T-helper 9 cell (primary cell): ENCODE measurements at places on chromosomes 1 and 21.

DNA sequence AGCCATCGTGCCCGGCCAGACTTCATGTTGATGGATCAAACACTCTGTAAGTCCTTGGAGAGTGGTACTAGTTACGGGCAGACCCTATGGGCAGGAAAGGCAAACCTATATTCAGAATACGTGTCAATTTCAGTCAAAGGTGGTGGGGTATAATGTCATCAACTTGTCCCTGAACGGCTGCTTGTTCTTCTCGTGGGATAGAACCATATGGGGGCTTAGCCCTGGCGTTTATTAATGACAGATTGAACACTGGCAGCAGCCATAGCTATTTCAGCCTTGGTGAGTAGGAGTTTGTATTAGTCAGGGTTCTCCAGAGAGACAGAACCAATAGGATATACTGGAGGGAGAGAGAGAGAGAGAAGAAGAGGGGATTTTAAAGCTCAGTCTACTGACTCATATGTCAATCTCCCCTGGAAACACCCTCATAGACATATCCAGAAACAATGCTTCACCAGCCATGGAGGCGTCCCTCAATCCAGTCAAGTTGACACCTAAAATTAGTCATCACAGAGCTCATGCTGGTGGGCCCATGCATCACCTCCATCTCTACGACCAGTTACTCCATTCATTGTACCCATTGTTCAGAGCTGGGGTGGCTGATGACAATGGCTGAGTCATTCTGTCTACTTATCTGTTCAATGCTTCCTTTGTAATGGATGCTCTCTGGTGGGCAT is 16.1 kb upstream of the AQP10 start:
- DNase-seq, result no peak

DNA sequence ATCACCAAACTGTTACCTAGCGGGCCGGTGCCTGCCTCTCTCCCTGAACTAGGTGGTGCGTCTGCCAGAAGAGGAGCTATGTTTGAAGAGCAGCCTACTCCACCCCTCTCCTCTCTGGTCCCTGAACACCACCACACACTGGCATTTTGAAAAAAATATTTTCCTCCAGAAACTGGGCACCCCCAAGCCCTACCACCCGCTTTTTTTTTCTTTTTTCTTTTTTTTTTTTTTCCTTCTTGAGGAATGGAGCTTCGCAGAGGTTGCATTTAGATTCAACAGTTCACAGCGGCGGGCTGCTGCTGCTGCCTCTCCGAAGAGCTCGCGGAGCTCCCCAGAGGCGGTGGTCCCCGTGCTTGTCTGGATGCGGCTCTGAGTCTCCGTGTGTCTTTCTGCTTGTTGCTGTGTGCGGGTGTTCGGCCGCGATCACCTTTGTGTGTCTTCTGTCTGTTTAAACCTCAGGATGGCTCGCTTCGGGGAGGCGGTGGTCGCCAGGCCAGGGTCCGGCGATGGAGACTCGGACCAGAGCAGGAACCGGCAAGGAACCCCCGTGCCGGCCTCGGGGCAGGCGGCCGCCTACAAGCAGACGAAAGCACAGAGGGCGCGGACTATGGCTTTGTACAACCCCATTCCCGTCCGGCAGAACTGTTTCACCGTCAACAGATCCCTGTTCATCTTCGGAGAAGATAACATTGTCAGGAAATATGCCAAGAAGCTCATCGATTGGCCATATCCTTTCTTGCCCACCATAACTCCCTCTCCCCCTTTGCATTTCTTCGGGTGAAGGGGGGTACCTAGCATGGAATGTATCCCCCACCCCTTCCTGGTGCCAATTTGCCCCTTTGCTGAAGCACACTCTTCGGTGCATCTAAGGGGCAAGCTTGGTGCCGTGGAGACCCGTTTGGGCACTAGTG is at the start of gene CACNA1E:
Gene CACNA1E, plus strand, starts transcription at position 233 of the 911 bp plus-strand sequence. Its CDS starts 228 bp downstream, at position 461.
- no peak for DNase-seq

GRCh38 chr1:84913555-84913892 is 20.5 kb upstream of the LPAR3 start:
- DNase-seq, result no peak

- DNase-seq, result no peak
Measured at GRCh38 chr1:67580691-67581403, 104.2 kb upstream of the GADD45A start.

GRCh38 chr1:91133248-91133647 is 111.4 kb upstream of the ZNF644 start:
- DNase-seq, result no peak
